Esophagus squamous epithelium (tissue), 5 donors: ENCODE measurements at places on chromosomes 6 and 20.

DNA sequence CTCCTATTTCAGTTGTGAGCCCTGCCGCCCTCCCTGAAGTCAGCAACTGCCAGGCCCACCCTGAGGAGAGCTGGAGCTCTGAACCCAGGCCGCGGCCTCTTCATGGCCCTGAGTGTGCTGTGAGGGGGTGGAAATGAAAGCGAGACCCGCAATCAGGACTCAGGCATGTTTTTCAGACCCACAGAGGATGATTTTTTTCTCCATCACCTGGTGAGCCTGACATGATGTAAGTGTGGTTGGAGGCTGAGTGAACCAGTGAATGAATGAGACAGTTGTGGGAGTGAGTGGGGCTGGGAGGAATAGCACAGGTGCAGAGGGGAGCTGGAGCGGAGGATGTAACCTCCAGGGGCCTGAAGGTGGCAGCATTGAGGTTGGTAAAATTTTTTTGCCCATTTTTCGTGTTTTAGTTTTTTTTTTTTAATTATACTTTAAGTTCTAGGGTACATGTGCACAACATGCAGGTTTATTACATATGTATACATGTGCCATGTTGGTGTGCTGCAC lies 18.3 kb downstream of the RAET1L start:
- DNase-seq = no peak

DNA sequence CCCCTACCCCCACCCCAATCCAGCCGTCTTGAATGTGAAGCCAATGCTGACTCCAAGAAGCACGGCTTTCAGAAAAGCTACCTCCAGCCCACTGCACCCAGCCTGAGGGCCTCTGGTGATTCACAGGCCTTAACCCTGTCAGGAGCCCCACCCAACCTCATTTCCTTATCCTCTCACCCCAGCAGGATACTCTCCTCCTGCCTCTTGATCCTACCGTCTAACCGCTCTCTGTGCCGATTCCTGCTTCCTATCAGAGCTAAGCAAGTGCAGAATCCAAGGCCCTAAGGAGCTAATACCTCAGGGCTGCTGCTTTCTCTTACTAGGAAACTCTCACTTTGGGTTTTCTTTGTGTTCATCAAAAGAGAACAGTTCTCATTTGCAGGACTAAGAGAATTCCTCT lies 47.2 kb downstream of the TRERF1 start:
- no peak for DNase-seq

GRCh38 chr6:141077355-141078333 lies 1055.1 kb upstream of the GJE1 start:
- no peak for DNase-seq

- no peak for DNase-seq
Measured at GRCh38 chr20:47097691-47098622, 203.3 kb downstream of the EYA2 start.

DNA sequence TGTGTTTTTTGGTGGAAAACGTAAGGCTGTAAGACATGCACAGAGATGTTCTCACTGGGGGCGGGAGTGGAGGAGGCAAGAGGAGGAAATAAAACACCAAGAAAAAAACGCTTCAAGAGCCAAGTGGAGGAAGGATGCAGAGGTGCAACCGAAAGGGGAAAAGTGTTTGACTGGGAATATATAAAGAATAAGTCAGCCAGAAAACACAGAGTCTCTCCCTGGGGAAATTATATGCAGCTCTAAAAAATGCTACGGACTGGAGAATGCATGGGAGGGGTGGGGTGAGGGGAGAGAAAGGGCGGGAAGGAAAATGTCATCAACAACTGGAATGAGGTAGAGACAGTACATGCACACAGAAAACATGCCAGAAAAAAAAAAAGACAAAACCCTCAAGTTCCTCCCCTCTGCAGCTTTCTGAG lies 133.5 kb downstream of the SCML4 start:
- no peak for DNase-seq

- DNase-seq = no peak
Measured at GRCh38 chr6:90062051-90062450, 167.8 kb downstream of the GJA10 start.

DNA sequence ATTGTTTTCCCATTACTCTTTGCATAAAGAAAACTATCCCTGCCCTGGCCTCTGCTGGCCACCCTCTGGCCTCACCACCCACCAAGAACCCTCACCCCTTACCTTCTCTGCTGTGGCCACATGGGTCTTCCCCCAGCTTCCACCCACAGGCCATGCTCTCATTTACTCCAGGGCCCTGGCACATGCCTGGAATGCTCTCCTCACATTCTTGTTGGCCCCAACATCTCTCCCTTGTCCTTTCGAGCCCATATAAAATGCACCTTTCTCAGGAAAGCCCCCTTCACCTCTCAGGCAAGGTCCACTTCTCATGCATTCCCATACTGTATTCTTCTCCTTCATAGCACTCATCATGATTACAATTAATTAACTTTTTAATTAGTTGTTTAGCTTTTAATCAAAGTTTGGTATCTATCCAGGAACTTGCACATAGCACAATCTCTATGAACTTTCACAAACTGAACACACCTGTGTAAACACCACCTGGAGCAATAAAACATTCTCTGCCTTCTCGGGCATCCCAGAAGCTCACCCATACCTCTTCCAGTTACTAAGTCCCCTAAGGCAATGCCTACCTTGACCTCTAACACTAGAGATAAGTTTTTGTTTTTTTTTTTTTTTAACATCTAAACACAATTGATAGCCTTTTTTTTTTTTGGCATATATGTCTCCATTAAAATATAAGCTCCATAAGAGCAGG lies 617.2 kb downstream of the PTPRT start:
- DNase-seq = no peak

DNA sequence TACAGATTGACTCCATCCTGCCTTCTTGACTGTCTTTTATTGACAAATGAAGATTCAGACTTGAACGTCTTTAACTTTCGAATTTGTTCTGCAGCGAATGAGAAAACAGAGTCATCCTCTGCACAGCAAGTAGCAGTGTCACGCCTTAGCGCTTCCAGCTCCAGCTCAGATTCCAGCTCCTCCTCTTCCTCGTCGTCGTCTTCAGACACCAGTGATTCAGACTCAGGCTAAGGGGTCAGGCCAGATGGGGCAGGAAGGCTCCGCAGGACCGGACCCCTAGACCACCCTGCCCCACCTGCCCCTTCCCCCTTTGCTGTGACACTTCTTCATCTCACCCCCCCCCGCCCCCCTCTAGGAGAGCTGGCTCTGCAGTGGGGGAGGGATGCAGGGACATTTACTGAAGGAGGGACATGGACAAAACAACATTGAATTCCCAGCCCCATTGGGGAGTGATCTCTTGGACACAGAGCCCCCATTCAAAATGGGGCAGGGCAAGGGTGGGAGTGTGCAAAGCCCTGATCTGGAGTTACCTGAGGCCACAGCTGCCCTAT lies 12.2 kb downstream of the BRD2 start:
- DNase-seq = no peak

- no peak for DNase-seq
Measured at GRCh38 chr6:95364016-95364604, 213.2 kb upstream of the MANEA start.

DNA sequence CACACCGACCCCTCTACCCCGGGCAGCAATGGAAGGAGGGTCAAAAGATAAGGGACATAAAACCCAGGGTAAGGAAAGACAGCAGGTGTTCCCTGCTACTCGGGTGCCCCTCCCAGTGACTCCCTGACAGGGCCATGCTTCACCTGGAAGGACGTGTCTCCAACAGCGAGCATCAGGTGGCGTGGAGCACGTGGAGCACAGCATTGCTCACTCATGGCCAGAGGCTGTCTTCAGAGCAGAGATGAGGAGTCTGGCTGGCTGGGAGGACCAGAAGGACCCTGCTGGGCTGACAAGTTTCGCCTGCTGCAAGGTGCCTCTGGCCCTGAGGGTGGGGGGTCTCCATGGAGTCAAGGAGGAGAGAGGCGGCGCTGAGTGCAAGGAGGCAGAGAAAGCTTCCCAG lies 15.3 kb upstream of the CDH22 start:
- DNase-seq = no peak

GRCh38 chr20:19212469-19212815 lies at the start of gene SLC24A3:
SLC24A3 (plus strand) TSS chr20:19212642.
- DNase-seq = no peak

DNA sequence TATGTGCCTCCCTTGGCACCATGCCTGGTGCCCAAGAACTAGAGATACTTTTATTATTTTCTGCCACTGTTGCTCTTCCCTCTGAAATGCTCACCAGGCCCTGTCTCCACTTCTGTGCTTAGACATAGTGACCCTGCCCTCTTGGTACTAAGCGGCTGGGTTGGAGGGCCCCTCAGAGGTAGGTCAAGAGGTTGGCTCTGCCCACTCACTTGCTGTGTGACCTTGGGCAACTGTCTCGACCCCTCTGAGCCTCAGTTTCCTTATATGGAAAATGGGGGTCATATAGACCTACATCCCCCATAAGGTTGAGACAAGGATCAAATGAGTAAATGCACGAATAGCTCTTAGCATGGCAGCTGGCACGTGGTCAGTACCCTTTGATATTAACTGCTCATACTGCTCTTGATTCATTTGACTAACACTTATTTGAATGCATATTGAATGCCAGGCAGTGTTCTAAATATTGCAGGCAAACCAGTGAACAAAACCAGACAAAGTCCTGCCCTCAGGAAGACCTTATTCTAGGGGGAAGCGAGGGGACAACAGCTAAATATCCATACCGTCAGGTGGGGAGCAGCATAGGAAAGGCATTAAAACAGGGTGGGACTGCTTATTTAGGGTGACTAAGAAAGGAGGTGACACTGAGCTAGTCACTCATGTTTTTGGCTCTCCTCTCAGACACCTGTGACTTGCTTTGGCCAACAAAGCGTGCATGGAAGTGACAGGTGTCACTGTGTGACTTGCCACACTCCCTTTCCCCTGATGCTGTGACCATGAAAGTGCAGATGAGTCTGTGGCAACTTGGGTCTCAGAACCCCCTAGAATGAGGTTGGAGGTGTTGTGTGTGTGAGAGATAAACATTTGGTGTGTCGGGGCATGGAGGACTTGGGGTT lies 14.3 kb upstream of the SPO11 start:
- no peak for DNase-seq

DNA sequence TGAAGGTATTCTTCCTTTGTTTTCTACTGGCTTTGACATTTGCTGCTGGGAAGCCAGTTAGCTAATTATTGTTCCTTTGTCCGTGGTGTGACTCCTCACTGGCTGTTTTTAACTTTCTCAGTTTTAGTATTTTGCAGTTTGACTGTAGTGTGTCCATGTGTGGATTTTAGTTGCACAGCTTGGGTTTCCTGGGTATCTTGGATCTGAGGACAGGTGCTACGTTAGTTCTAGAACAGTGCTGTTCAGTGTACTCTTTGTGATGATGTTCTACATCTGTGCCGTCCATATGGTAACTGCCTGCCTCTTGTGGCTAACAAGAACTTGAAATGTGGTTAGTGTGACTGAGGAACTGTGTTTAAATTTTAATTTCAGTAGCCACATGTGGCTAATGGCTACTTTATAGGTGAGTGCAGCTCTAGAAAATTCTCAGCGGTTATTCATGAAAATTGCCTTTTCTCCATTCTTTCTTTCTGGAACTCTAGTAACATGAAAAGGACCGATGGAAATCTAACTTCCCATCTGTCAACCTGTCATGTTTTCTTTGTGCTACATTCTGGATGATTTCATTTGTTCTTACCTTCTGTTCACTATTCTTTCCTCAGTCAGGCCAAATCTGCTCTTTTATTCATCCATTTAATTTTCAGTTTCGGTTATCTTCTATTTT lies 7.4 kb downstream of the SNX9 start:
- DNase-seq = no peak

GRCh38 chr6:85498596-85499258 lies 48.8 kb downstream of the NT5E start:
- DNase-seq = no peak

GRCh38 chr6:99612551-99613408 lies 6.1 kb downstream of the PRDM13 start:
- DNase-seq = no peak

DNA sequence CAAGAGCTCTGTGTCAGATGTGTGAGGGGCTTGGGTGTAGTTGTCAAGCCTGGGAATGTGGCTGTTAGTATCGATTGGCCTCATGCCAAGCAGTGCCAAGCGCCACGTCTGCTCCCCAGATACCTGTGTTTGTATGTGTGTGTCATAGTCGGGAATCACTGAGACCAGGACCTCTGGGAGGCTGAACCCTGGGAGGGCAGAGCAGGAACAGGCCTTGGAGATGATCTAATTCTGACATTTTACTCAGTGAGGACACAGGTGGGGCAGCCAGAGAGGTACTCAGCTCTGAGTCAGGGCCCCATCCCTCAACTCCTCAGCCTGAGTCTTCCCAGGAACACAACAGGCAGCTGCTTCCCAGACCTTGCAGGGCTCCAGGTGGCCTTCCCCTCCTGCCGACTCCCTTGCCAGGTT lies 51.2 kb upstream of the FANCE start:
- DNase-seq = no peak

DNA sequence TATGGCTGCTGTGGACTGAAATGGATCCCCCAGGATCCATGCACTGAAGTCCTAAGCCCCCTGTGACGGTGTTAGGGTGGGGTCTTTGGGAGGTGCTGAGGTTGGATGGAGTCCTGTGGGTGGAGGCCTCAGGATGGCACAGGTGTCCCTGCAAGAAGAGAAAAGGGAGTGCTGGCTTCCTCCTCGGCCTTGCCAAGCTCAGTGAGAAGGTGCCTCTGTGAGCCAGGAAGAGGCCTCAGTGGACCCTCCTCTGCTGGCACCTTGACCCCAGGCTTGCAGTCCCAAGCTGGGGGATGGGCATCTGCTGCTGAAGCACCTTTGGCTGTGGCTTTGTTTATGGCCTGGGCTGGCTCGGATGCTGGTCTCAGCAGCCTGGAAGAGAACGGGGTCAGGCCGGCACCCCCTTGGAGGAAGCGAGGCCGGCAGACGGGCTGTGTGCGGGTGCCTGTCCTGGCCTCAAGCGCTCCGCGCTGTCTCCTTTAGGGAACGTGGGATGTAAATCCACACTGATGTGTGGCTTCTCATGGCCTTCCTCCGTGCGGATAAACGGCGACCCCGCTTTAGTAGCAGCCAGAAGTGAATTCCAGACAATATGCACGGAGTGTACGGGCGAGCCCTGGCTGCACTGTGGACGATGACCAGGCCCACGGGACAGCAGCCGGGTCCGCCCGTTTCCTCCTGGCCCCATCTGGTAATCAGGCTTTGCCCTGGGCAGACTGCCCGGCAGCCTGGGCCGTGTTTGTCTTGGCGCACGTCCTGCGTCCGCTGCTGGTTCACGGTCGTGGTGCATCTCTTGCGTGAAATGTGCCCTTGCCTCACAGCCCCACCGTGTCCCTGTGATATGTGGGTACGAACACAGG lies 182.6 kb downstream of the ERMARD start:
- DNase-seq = no peak

- DNase-seq = no peak
Measured at GRCh38 chr6:135383301-135383700, 114.2 kb downstream of the AHI1 start.

- no peak for DNase-seq
Measured at GRCh38 chr6:136809091-136809860, 13.1 kb upstream of the PEX7 start.

GRCh38 chr6:14305131-14305530 lies 187.6 kb downstream of the CD83 start:
- no peak for DNase-seq

- DNase-seq = no peak
Measured at GRCh38 chr20:41035207-41035606, 6.6 kb downstream of the TOP1 start.

DNA sequence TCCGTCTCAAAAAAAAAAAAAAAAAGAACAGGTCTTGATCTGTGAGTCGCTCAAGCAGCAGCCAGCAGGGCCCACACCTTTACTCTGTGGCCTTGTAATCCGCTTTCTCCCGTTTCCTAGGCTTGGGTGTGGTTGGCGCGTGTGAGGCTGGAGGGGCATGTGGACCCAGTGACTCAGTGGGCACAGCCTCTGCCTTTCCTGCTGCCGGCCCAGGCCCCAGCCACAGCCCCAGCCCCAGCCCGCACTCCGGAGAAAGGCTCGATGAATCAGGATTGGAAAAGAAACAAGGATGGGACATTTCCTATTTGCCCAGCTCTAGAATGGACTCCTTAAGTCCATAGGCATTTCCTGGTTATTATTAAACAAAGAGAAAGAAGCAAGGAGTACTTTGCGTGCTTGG lies 4.3 kb downstream of the BHLHE23 start:
- no peak for DNase-seq
